Common myeloid progenitor, CD34-positive (primary cell): ENCODE measurements at places on chromosomes 12 and 14.

- no peak for DNase-seq
Observed at GRCh38 chr12:101299346-101299745, 19.4 kb downstream of the UTP20 start.

- DNase-seq = no peak
Observed at GRCh38 chr12:92261071-92261470, 115.4 kb upstream of the BTG1 start.

GRCh38 chr12:1878214-1878613 is 40.2 kb downstream of the CACNA2D4 start:
- no peak for DNase-seq

DNA sequence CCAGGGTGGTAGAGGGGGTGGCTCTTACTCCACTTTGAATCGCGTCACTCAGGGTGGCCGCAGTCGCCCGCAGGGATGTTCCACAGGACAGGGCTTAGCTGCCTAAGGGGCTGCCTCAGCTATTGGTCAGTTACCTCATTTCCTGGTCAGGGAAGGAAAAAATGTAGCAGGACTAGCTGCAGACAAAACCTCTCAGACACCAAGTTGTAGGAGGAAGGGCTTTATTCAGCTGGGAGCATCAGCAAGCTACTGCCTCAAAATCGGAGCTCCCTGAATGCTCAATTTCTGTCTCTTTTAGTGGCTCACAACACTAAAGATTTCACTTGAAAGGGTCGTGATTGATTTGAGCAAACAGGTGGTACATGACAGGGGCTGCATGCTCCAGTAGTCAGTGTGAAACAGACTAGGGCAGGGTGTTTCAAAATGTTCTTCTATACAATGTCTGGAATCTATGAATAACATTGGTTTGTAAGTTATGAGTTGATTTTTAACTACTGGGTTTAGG is 6.4 kb upstream of the CLEC6A start:
- no peak for DNase-seq

DNA sequence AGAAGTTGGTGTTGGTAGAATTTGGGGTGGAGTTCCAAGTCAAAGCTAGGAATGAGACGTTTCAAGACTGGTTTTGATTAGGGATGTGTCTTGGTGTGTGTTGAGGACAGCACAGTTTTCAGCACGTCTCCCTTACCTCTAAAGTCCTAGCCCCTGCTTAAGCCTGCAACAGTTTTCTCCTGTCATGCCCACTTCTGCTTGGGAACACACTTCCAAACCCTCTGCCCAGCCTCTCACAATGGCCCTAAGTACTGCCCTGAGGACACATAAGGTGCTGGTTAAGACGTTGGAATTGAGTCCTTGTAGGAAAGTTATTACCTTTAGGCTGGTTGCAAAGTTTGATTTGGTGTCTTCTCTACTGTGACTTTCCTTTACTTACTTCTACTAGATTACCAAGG is 710 bp upstream of the BMAL2 start:
- DNase-seq = no peak

- peak; percentile 67 for DNase-seq
Observed at GRCh38 chr12:48084066-48084465, 21.8 kb downstream of the SENP1 start.

GRCh38 chr14:100849115-100849781 is 23.3 kb downstream of the MEG3 start:
- DNase-seq = peak; percentile 26

DNA sequence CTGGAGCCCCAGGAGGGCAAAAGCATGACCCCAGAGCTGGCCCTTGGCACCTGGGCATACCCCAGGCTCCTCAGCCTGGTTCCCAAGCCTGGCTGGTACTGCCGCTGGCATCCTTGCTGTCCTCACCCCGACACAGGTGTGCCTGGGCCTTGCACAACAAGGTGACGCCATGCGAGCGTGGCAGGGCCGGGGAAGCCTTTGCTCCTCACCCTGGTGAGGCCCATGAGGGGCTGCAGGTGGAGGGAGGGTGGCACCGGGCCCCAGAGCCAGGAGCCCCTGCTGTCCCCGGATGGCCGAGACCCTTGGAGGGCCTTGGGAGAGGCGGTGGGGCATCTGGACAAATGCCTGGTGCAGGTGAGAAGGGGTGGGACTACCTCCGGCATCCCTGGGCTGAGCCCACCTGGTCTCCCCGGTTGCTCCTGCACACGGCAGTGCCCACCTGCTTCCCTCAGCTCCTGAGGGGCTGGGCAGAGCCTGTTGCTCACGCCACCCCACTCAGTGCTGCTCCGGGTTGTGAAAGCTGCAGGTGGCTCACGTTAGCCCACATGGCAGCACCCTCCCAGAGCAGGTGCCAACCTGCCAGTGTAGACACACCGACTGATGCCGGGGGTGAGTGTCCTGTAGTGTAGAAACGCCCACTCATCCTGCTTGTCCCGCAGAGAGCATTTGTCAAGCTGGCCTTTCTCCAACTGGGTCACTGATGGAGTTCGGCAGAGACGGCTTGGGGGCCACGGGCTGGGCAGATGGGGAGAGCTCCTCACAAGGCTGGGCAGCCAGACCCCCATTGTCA is 24.6 kb upstream of the KIF26A start:
- DNase-seq = no peak

GRCh38 chr12:83018088-83018487 is 331.4 kb downstream of the TMTC2 start:
- no peak for DNase-seq

DNA sequence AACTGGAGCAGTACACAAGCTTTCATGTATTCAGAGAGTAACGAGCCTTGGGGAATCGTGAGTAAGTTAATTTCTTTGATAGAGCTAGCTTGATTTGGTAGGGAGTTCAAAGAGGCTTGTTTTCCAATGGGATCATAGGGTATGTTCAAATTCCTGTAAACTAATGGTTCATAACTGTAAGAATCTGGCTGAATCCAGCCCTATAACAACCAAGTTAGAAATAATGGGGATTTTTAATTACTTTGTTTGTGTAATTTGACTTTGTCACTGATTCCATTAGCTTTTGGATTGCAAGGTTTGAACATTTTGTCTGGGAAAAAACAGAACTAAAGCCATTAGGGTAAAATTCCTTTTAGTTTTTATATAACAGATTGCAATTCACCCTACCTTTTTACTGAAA is 94.0 kb downstream of the WNK1 start:
- DNase-seq = no peak

DNA sequence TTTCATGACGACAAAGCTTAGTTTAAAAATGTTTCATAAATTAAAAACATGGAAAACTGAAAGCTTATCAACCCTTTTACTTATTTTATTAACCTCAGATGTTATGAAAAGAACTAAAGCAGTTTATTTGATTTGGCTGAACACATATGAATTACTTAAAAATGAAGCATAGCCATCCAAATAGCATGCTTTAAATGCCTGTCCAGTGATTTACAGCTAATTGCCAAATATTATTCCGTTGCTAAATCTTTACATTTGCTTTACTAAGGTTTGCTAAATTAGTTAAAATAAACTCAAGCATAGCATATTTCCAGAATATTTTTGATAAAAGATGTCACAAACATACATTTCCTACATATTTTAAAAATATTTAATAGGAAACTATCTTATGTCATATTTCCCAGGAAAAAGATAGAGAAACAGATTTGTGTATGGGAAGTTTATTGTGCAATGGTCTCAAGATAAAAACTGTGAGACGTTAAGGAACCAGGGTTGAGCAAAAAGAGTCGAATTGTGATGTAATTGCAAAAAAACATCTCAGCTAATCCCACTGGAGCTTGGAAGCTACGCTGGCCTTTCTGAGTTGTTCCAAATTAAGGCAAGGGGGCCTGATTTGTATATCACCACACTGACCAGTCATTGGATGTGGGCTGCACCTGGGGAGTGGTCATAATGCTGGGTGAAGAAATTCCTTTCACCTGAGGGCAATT is 25.8 kb downstream of the GPR135 start:
- DNase-seq = no peak

- DNase-seq = no peak
Observed at GRCh38 chr12:26239122-26239851, 43.9 kb downstream of the SSPN start.

DNA sequence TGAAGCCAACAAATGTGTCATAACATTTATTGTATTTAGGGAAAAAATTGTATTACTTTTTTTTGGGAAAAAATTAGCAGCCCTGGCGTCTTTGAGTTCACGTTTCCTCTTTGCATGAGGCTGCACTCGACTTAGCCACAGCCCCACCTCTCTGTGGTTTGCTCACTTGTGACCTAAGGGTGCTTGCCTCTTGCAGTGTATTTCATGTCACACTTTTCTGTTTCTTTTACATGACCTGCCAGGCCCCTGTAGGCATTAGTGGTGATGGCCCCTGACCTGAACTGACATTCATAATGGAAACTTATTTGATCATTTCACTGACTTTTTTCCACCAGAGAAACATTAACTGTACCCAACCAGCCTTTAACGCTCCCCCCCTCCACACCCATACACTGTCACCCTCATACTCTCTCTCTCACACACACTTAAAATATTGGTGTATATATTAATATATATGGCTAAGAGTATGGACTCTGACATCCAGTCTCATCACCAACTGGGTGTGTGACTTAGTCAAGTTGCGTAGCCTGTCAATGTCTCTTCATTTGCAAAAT is 122.9 kb downstream of the PRKCH start:
- DNase-seq = peak; percentile 88

- no peak for DNase-seq
Observed at GRCh38 chr14:83217492-83217891, 1683.8 kb upstream of the SEL1L start.

- peak; percentile 33 for DNase-seq
Observed at GRCh38 chr14:39467889-39468524, 35.8 kb upstream of the FBXO33 start.
